ENCODE measurements at places on chromosomes 12 and 14. TPM values are rescaled to one million over a fixed set of nuclear protein-coding genes. Genes with fewer than 3 reads are reported as not detected.

Gene FBXO33
- 18.5 TPM for total RNA-seq

Gene CCND2
- total RNA-seq, result 122 TPM

Gene KLRK1
- total RNA-seq, result 1.2 TPM

Gene OR4Q3
- total RNA-seq, result not detected

Gene ART4
- total RNA-seq, result 0.44 TPM

Gene TIMM9
- 37.7 TPM for total RNA-seq

Gene PMCH
- not detected for total RNA-seq

Gene SYNE2
- total RNA-seq, result 203 TPM

Gene CTSG
- 3.1 TPM for total RNA-seq

Gene FAM161B
- 16.5 TPM for total RNA-seq

Gene NTF3
- 3.3 TPM for total RNA-seq

Gene KLHDC1
- total RNA-seq, result 14.6 TPM

Gene FSCB
- total RNA-seq, result 0.11 TPM

Gene NID2
- 111 TPM for total RNA-seq

Gene PPP1R1A
- 8.8 TPM for total RNA-seq

Gene DTX3
- 69.5 TPM for total RNA-seq

Gene CD163L1
- 7.4 TPM for total RNA-seq

Gene GPR84
- 0.16 TPM for total RNA-seq

Gene GNG2
- total RNA-seq, result 86.6 TPM

Gene HOXC13
- total RNA-seq, result not detected

Gene DAO
- not detected for total RNA-seq

Gene TEAD4
- total RNA-seq, result 3.2 TPM

Gene LYZ
- 104 TPM for total RNA-seq

Gene GRIN2B
- 8.7 TPM for total RNA-seq

Gene CNTN1
- 159 TPM for total RNA-seq

Gene KLHL33
- total RNA-seq, result 0.99 TPM

Gene POU6F1
- 8.2 TPM for total RNA-seq

Gene ORAI1
- 8.4 TPM for total RNA-seq

Gene APOLD1
- total RNA-seq, result 44.7 TPM

Gene TAMALIN
- 7.5 TPM for total RNA-seq

Gene LRTM2
- total RNA-seq, result 3.8 TPM

Gene COX8C
- total RNA-seq, result not detected

Gene NKX2-1
- total RNA-seq, result not detected

Gene SVOP
- total RNA-seq, result 21.6 TPM

Gene SCN8A
- total RNA-seq, result 33.6 TPM

Gene SMOC1
- total RNA-seq, result 25.9 TPM
